ENCODE measurements at places on chromosomes 7 and 10.

- DNase-seq = no peak
Observed at GRCh38 chr7:12494687-12495024, 75.9 kb upstream of the SCIN start.

- no peak for DNase-seq
Observed at GRCh38 chr7:44911911-44912310, 26.6 kb upstream of the PURB start.

GRCh38 chr10:100970914-100971811, 1.9 kb downstream of the SEMA4G start:
- no peak for DNase-seq

DNA sequence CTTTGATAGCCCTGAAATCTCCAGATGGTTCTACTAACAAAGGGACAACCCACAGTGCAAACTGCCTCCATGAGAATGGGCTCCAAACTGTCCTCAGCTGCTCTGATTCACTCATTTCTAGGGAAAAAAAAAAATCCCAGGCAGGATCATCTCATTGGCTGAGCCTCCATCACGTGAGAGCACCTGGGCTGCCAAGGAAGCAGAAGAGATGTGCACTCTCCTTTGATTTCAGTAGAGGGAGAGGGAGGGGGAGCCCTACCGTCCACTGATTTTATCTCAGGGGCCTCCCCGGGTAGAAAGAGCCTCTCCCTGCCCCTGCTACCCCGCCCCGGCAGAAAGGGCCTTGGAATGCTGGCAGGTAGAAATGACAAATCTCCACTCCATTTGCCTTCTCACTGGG, 725.4 kb downstream of the PHTF2 start:
- DNase-seq = no peak

- DNase-seq = no peak
Observed at GRCh38 chr7:102140952-102141370, 145.7 kb upstream of the SH2B2 start.

GRCh38 chr7:127900141-127900540, 131.1 kb downstream of the LRRC4 start:
- DNase-seq = no peak

- no peak for DNase-seq
Observed at GRCh38 chr10:16999665-17000451, 129.8 kb downstream of the CUBN start.

DNA sequence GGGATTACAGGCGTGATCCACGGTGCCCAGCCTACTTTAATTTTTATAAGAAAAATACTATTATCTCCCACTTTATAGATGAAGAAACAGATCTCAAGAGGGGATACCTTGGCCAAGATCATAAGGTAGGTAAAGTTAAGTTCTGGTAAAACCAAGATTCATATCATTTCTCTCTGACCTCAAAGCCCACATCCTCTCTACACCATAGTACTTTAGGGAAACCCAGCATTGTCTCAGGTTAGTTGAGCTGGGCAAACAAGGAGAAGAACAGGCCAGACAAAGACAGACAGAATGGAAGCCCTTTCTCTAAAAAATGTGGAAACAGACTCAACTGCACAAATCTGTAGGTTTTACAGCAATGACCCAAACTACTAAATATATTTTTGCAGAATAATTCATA, 197.7 kb upstream of the FRMD4A start:
- DNase-seq = no peak

DNA sequence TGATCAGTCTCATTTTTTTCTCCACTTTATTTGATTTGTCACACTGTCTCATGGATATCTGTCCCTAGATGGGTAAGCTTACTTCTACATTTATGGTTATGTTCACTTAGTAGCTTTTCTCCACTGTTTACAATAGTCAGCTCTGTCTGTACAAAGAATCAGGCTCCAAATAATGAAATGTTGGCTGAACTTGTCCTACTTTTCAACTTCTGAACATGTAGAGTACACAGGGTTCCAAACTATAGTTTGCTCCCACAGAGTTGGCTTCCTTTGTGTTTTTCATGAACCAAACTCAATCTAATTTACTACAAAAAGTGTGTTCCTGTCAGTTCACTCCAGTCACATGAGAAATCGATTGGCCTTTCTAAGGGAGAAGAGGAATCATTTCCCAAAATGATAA, 175.0 kb downstream of the CCDC71L start:
- no peak for DNase-seq

DNA sequence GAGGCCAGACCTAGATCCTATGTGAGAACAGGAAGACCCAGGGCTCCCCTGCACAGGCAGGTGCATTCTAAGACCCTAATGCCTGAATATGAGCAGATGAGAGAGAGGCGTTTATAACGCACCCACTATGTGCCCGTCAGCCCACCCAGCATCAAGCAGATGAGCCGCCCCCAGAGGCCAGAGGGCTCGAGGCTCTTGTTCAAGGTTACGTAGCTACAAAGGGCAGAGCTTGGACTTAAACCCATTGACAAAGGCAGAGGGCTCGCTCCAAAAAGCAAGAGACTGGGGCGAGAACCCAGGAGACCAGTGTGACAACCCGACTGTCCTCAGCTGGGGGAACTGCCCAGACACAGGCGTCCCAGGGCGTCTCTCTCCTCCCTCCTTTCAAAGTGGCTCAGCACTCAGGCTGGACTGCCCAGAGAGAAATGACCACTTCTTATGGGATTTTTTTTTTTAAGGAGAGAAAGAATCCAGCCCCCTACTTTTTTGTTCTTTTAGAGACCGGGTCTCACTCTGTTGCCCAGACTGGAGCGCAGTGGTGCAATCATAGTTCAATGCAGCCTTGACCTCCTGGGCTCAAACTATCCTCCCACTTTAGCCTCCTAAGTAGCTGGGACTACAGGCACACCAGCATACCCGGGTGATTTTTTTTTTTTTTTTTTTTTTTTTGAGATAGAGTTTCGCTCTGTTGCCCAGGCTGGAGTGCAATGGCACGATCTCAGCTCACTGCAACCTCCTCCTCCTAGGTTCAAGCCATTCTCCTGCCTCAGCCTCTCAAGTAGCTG, 40.1 kb downstream of the TNRC18 start:
- DNase-seq = no peak

- DNase-seq = no peak
Observed at GRCh38 chr7:16900209-16900768, 18.5 kb upstream of the AGR3 start.

All from T-helper 17 cell (primary cell).